ENCODE measurements at places on chromosomes 6 and 20.

GRCh38 chr20:20744170-20744725 lies 31.8 kb upstream of the RALGAPA2 start:
- no peak for DNase-seq

- no peak for DNase-seq
Observed at GRCh38 chr20:37992802-37993409, 40.4 kb downstream of the TTI1 start.

DNA sequence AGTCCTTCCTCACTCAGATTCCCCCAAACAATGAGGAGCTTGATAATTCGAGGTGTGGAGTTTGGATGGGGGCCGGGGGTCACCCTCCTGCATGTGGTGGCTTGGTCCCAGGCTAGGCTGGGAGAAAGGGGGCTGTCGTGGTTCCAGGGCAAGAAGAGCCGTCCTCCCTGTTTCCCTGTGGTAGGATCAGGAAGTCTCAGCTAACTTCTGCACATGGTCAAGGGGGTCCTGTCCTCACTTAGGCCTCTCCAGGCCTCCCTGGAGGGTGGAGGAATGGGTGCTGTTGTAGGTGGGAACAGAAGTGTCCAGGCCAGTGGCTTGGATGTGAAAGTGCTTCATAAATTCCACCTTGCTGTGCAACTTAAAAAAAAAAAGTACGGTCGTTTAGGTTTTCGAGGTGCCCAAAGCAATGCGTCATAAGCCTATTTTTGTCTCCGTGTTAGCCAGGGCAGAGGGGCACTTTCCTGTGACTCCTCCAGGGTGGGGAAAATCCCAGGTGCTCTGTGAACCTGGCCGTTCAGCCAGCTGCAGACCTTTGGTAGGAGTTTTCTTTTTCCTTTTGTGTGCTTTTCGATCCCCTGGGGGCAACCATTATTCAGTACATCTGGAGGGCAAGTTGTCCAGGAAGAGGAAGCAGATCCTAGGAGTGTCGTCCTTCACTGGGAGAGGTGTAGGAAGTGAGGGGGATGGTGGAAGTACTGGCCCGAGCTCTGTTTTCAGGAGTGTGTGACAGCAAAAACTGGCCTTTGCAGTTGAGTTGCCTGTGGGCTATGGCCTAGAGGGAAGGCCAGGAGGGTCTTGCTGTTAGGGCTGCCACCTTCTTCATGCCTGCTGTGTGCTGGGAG lies 9.6 kb downstream of the IGF2R start:
- no peak for DNase-seq

- DNase-seq = no peak
Observed at GRCh38 chr6:157976345-157977175, 5.1 kb upstream of the SYNJ2 start.

DNA sequence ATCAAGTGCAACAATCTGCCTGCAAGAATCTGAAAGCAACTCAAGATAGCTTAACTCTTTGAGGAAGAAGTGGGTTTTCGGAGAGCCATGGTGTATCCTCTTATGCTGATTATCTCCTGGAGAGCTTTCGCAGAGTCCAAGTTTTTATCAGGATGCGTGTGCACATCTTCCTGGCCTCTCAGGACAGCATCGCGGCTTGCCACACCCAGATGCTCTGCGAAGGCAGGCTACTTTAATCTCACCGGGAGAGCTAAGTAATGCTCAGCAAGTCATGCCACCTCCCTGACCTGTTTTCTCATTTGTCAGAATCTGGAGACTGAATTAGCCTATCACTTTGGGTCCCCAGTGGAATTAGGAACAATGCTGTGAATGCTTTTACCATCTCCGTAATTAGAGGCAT lies 52.9 kb downstream of the TTI1 start:
- DNase-seq = no peak

DNA sequence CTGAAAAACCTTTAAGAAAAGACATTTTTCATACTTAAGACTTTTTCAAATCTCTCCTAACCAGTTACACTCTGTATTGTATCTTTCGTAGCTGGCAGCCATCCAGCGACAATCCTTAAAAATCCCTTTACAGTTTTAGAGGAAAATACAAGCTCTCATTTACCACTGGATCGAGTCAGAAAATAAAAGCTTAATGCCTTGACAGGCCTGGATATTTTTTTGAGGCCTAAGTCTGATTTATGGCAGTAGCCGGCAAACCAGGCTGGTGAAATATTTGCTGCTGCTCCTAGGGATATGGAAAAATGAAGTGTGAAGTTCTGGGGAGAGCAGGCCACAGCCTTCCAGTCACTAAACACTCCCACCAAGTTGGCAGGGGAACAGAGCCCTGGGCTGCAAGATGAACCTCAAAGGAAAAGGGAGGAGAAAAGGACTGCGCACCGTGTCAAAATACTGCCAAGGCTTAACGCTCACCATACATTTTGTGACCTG lies 213.0 kb upstream of the SUPT3H start:
- no peak for DNase-seq

DNA sequence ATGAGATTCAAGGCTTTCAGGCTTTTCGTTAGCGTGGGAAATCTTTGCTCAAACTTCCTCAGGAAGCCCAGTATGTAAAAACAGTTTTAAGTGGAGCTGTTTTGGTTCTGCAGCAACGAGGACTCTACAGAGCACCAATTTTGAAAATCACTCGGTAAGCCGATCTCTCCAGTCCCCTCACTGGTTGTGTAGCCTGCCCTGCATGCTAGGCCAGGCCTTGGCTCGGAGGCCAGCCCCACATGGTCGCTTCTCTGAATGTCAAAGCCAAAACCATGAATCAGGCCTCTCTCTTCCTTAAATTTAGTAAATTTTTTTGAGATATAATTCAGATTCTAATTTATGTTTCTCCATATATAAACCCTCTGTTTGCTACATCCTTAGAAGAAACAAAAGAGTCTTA lies 108.0 kb downstream of the CHD6 start:
- DNase-seq = no peak

GRCh38 chr6:54076159-54076789 lies 35.0 kb upstream of the MLIP start:
- no peak for DNase-seq

- no peak for DNase-seq
Observed at GRCh38 chr6:90457867-90458259, 129.0 kb downstream of the MAP3K7 start.

GRCh38 chr6:76681781-76682180 lies 609.3 kb upstream of the IMPG1 start:
- no peak for DNase-seq

DNA sequence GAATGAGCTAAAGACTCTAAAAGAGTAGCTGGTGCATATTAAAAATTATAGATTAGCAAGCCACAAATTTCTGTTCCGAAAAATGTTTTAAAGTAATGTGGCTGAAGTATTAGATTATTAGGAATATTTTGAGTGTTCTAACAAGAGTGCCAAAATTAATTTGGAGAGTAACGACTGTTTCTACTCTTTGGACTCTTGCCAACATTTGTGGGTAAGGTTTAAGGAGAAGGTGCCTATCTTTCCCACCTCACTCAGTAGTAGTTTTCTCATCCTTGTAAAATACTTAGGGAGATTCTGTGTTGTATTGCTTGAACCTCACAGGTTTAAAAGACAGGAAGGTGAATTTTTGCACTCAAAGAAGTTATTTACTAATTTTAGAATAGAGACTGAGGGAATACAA lies 5.0 kb downstream of the HSF2 start:
- no peak for DNase-seq
